Activated CD4-positive, alpha-beta T cell treated with anti-CD3 and anti-CD28 coated beads, Interleukin-2, amount 50 U/mL, for 16 hours (primary cell): ENCODE measurements at places on chromosomes 12 and 14.

GRCh38 chr14:102928412-102929240 lies 6.2 kb downstream of the AMN start:
- peak; percentile 43 for DNase-seq

- DNase-seq, result no peak
Measured at GRCh38 chr12:65631621-65632111, 192.6 kb upstream of the HMGA2 start.

GRCh38 chr14:72826039-72826438 lies 67.9 kb downstream of the DPF3 start:
- no peak for DNase-seq

- no peak for DNase-seq
Measured at GRCh38 chr14:65476942-65477318, 64.4 kb downstream of the FUT8 start.

DNA sequence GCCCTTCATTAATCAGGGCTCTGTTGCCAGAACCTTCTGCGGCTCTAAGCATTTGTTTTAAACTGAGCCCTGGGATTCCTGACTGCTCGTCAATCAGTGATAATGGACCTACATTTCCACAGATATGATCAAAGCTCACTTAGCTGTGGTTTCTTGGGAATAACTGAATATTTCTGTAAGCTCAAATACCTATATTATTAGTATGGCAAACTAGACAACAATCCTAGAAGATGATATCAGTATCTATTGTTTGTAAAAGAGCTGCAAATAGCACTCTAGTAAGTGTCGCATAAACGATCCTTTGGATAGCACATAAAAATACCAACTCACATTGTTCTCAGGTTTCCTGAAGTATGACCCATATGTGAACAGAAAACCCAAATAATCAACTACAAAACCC lies 150.4 kb downstream of the PPM1H start:
- no peak for DNase-seq

DNA sequence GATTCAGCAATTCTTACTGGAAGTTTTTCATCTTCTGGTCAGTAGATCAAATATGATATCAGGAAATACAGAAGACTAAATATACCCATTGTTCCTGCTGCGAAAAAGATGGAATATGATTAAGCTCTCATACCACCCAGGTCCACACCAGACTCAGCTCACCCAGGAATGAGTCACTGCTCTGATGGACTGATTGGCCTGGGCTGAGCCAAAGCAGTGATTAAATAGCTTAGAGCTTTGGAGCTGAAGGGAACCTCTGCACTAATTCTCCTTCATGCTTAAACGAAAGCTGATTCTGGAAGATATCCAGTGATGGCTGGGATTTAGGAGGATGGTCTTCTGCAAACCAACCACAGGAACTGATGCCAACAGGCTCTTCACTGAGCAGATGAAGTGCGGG lies 62.0 kb upstream of the SYT1 start:
- DNase-seq, result no peak

DNA sequence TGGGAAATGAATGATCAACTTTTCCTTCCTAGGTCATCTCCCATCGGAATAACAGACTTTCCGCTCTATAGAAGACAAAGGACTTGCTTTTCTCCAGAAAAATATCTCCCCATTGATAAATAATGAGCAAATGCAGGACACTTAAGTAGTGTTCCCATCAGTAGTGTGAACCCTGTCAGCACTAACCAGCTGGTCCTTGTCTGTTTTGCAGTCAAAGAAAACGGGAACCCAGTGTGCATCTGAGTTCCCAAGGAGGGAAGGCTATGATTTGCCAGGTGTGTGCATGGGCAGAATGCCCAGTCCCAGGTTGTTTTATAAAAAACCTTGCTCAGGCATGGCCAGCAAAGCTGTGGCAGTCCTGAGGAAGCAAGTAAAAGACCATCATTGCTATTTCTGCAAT lies 256.5 kb upstream of the HMGA2 start:
- no peak for DNase-seq

DNA sequence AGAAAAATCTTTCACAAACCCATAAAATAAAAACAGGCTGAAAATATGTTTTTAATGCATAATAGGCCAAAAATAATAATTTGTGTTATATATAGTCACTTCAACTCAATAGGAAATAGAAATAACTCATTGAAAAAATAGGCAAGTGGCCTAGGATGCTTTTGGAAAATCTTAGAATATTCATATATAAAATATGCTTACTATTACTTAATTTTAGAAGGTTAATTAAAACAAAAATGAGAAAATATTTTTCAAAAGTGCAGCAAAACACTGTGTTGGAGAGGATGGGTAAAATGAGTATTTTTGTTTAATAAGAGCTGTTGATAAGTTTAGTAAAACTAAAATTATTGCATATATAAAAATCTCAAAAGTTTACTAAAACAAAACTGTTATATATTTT lies 308.0 kb upstream of the ATXN7L3B start:
- DNase-seq, result no peak

DNA sequence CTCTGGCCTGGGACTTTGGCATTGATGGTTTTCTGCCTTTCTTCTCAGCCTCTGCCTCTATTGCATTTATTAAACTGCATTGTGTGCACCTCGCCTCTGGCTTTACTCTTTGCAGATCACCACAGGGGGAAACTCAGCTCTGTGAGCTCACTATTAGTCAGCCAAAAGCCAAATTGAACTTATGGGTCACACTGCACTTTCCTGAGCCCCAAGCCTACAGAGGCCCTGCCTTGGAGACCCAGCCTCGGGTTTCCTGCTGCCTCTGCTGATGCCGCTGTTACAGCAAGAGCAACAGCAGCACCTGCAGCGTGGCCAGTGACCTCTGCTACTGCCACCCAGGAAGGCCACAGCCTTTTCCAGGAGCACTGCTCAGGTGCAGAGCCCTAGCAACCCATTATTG lies 122.5 kb downstream of the DAD1 start:
- no peak for DNase-seq

DNA sequence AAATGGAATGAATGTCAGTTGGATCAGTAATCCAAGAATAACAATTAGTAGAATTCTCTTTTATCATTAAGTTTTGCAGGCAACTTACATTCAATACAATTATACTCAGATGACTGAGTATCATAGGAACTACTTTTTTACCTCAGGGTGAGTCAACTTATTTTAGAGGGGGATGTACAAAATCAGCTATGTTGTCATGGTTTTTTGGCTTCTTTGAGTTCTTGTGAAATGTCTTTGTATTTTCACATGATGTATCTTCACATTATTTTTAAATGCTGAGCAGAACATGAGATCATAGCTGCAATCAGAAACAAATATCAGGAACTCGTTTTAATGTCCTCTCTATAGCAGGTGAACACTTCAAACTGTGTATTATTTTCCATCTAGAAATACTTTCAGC lies 65.3 kb upstream of the PTPRR start:
- DNase-seq, result no peak

- peak; percentile 12 for DNase-seq
Measured at GRCh38 chr14:74144789-74145188, 60.0 kb downstream of the LIN52 start.

DNA sequence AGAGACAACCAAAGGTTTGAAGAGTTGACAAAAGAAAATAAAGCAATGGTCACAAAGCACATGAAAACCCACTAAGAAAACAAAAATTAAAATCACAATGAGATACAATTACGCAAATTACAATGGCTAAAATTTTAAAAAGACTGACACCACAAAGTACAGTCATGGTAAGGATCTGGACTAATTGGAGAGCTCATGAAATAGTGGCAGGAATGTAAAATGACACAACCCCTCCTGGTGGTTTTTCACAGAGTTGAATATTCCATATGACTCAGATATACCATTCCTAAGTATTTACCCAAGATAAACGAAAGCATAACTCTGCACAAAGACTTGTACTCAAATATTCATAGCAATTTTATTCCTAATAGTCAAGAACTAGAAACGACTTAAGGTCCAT lies 65.9 kb downstream of the NOVA1 start:
- no peak for DNase-seq

DNA sequence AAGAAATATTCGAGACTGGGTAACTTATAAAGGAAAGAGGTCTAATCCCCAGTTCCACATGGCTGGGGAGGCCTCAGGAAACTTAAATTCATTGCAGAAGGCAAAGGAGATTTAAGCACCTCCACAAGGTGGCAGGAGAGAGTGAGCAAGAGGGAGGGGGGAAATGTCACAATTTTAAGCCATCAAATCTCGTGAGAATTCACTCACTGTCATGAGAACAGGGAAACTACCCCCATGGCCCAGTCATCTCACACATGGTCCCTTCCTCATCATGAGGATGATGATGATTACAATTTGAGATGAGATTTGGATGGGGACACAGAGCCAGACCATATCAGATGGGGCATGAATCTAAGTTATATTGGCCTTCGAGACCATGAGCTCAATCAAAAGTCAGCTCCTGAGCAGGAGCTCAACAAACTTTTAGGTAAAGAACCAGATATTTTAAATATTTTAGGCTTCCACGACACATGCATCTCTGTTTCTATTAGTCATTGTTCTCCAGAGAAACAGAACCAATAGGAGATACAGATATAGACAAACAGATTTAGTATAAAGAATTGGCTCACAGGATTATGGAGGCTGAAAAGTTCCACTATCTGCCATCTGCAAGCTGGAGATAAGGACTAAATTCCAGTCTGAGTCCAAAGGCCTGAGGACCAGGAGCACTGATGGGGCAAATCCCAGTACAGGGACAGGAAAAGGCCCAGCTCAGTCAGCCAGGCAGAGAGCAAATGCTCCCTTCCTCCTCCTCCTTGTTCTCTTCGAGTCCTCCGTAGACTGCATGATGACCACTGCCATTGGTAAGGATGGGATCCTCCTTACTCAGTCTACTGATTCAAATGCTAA lies 24.9 kb downstream of the DGLUCY start:
- peak; percentile 72 for DNase-seq

GRCh38 chr12:83092129-83092528 lies 405.4 kb downstream of the TMTC2 start:
- DNase-seq, result no peak

DNA sequence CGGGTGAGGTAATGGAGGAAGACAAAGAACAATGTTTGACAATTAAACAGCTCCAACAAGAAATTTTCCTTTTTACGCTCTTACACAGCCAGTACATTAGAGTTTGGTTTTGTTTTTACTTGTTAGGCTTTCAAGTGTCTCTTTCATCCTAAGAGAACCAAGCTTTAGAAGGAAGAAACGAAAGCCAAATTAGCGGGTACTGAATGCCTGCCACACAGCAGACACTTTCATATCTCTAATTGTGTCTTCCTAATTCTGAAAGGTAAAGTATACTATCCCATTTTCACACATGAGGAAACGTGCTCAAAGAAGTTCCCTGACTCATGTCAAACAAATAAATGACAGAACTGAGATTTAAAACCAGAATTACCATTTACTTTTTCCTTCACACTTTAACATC lies 65.0 kb downstream of the CDK17 start:
- peak; percentile 64 for DNase-seq

- no peak for DNase-seq
Measured at GRCh38 chr12:57692500-57692899, 1.4 kb upstream of the OS9 start.

GRCh38 chr12:49346659-49347310 lies at the start of gene DNAJC22:
Gene DNAJC22, plus strand, starts transcription at chr12:49346888. Its CDS starts 1,985 bp downstream, at chr12:49348873.
- DNase-seq, result no peak

GRCh38 chr14:91714805-91715204 lies 17.1 kb downstream of the CATSPERB start:
- peak; percentile 57 for DNase-seq

GRCh38 chr14:90235179-90235976 lies 21.0 kb upstream of the PSMC1 start:
- DNase-seq, result peak; percentile 62

DNA sequence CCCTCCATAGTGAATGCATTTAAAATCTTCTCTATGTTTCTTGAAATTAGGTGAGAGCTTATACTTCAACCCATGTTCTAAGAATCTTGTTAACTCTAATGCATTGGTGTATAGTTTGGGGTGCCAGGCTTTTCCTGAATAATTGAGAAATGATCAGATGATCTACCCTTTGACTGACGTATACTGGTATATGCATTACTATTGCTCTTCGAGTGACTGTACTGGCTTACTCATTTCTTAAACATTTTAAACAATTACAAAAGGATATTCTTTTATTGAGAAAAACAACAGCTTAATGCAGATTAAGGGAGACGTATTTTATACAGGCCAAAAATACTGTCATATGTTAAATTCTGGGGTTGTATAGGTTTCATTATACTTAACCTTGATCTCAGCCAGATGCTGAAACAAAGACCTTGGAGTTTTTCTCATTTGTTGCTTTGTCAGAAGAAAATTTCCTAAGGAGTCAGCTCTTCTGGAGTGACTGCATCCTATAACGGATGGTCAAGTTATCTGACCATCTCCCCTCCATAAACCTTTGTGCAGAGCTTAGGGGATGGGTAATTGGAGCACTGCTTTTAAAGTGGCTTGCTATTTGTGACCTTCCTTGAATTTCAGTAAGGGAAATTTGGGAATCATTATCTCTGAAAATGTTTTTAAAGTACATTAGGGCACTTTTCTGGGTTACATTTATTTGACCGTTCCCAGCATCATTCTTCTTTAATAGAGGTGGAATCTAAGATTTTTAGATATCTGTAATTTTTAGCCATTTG lies 507.6 kb downstream of the PCNX1 start:
- no peak for DNase-seq

DNA sequence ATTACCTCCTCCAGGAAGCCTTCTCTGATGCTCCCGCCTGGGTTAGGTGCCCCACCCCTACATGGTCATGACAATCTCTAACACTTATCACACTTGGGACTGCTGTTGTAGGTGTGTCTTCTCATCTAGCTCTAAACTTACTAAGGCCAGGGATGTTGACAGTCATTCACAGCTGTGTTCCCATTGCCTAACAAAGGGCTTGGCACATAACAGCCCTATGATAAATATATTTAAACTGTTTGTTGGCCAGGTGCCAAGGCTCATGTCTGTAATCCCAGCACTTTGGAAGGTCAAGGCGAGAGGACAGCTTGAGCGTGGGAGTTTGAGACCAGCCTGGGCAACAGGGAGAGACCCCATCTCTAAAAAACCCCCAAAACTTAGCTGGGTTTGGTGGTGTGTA lies 98.8 kb upstream of the RGS6 start:
- no peak for DNase-seq

- DNase-seq, result no peak
Measured at GRCh38 chr14:55267820-55268219, 3.4 kb upstream of the FBXO34 start.

GRCh38 chr12:113103756-113104450 lies 31.7 kb downstream of the RASAL1 start:
- peak; percentile 45 for DNase-seq

GRCh38 chr14:70622111-70622712 lies 19.5 kb upstream of the TTC9 start:
- peak; percentile 45 for DNase-seq

DNA sequence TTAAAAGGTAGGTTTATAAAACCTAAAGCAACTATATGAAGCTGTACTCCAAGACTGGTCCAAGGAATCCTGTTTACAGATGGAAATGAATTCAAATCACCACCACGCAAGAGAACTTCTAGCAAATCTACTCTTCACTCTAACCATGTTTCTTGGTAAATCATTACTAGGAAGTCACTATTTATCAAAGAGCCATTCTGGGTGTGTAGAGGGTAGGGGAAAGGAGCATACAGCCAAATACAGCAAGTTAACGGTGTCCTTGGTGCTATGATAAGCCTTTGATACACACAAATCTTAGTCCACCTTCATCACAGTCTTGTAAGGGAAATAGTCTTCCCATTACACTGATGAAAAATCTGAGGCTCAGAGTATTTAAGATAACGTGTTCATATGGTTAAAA lies 16.8 kb downstream of the NIN start:
- DNase-seq, result no peak

GRCh38 chr14:88492272-88493089 lies 62.3 kb downstream of the PTPN21 start:
- peak; percentile 75 for DNase-seq

- no peak for DNase-seq
Measured at GRCh38 chr12:86613311-86613710, 357.1 kb upstream of the MGAT4C start.

GRCh38 chr12:31485571-31485970 lies 105.4 kb downstream of the DENND5B start:
- no peak for DNase-seq
